Activated T-helper 17 cell treated with anti-CD3 and anti-CD28 coated beads, Interleukin-2, amount 50 U/mL, for 72 hours (primary cell): ENCODE measurements at places on chromosomes 6 and 20. TPM values are rescaled to one million over a fixed set of nuclear protein-coding genes. Genes with fewer than 3 reads are reported as not detected.

GRCh38 chr6:96809119-96809518, 28.2 kb downstream of the GPR63 start:
- ATAC-seq = no peak

The ROS1 gene
- not detected for total RNA-seq

DNA sequence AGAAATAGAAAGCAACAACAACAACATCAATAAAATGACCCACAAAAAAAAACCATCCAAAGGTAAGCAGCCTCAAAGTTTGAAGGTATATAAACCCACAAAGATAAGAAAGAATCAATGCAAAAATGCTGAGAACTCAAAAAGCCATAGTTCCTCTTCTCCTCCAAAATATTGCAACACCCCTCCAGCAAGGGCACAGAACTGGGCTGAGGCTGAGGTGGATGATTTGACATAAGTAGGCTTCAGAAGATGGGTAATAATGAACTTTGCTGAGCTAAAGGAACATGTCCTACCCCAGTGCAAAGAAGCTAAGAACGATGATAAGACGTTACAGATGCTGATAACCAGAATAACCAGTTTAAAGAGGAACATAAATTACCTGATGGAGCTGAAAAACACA, 188.8 kb upstream of the BTBD3 start:
- no peak for ATAC-seq

GRCh38 chr20:21715193-21715881, 9.9 kb downstream of the PAX1 start:
- no peak for ATAC-seq

DNA sequence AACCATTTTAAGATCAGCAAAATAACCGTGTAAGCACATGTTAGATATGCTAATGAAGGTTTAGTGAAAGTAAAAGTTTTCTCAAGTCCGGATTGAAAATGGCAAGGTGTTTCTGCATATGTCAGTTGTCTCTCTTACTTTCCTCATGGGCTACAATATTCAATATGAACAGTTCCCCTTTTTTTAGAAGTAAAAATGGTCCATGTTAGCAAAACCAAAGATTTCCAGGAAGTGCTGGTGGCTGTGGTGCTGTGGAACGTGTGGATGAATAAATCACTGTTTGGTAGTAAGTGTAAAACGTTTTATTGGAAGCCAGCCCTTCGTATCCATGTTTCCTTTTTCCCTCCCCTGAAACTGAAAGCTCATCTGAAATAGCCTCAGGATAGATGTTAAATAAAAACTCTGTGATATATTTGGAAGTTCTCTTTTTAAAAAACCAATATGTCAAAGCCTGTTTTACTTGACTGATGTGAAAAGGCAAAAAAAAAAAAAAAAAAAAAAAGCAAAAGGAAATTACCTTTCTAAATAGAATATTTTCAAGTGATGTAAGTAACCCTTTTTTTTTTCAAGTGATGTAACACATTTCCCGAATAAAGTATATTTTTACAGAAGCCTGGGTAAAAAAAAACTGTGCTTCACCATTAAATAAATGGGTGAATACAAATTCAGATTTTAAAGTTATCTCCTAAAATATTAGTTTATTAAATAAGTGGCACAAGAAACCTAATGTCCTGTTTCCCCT, 41.9 kb downstream of the PLEKHG1 start:
- no peak for ATAC-seq

GRCh38 chr6:33289784-33290315, 449 bp downstream of the PFDN6 start:
- no peak for ATAC-seq

- no peak for ATAC-seq
These were observed 133.0 kb downstream of the JARID2 start for GRCh38 chr6:15378866-15379265.

- no peak for ATAC-seq
These were observed 9.2 kb upstream of the TFAP2A start for GRCh38 chr6:10424040-10424439.

DNA sequence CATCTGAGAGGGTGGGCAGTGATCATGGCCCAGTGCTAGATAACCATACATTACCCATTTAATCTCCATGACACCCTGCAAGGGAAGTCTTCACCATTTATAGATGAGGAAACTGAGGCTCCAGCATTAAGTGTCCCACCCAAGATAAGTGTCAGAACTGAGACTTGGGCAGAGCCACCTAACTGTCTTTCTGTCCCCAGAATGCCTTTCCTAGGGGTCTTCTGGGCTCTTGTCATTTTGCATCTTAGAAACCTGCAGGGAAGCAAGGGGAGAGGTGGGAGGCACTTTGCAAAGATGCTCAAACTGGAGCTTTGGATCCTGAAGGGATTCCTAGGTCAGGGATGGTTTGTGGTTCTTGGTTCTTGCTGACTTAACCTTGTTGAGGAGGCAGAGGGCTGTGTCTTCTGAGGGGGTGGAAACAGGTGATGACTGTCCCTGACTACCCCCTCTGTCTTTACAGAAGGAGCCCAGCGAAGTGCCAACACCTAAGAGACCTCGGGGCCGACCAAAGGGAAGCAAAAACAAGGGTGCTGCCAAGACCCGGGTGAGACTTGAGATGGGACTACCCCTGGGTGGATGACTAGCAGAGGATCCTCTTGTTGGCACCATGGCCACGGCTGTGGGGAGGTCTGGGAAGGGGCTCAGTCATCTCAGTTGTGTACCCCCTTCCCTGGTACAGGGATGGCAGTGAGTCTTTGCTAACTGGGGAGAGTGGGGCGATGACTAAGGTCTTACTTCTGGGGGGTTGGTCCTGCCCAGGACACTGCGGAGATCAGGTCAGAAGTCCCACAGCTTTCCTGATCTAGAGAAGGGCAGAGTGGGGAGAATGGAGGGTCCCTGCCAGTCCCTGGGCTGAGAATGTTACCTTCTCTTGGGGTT, 5.8 kb downstream of the HMGA1 start:
- peak; percentile 8 for ATAC-seq

DNA sequence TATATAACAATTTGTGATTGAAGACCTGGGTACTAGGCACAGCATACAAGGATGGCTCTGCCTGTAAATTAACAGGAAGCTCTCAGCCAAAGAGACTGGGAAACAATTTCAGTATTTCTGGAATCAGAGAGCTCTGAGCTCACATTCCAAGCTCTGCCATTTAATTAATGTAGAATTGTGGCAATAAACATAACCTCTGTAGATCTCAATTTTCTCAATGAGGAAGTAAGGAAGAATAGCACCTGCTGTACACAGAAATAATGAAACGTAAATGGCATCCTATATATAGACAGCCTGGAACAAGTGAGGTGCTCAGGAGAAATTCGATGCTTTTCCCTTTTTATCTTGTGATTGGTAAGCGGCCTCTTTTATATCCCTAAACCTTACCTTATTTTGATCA, 538.5 kb upstream of the JAG1 start:
- no peak for ATAC-seq

The LIME1 gene
- total RNA-seq = 9.8 TPM

GRCh38 chr6:43812850-43813578, 43.0 kb downstream of the VEGFA start:
- no peak for ATAC-seq

The SLC22A2 gene
- total RNA-seq = not detected

The CCN2 gene
- not detected for total RNA-seq

The OR2H2 gene
- not detected for total RNA-seq

The SLCO4A1 gene
- 41.1 TPM for total RNA-seq

The C6orf141 gene
- not detected for total RNA-seq

GRCh38 chr6:16837217-16837972, 76.1 kb upstream of the ATXN1 start:
- ATAC-seq = peak; percentile 75

The MEI4 gene
- total RNA-seq = not detected

DNA sequence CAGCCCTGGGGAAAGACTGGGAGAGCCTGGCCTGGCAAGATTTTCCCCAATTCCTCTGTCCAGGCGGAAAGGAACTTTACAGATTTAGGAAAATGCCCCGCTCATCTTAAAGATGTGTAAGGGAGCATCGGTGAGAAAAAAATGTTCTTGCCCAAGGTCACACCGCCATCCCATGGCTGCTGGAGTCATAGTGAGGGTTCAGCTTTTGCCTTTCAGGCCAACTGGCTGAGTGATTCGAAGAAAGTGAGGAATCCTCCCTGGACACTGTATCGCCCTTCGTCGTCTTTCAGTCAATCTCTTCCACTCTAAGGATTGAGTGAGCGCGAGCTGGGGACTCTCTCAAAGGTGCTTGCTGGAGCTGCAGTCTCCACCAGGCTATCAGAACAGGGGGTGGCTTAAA, 1.4 kb downstream of the WFDC2 start:
- peak; percentile 30 for ATAC-seq

The BHLHE23 gene
- not detected for total RNA-seq

- ATAC-seq = no peak
These were observed 881.5 kb upstream of the SLC35B3 start for GRCh38 chr6:9316831-9317230.

DNA sequence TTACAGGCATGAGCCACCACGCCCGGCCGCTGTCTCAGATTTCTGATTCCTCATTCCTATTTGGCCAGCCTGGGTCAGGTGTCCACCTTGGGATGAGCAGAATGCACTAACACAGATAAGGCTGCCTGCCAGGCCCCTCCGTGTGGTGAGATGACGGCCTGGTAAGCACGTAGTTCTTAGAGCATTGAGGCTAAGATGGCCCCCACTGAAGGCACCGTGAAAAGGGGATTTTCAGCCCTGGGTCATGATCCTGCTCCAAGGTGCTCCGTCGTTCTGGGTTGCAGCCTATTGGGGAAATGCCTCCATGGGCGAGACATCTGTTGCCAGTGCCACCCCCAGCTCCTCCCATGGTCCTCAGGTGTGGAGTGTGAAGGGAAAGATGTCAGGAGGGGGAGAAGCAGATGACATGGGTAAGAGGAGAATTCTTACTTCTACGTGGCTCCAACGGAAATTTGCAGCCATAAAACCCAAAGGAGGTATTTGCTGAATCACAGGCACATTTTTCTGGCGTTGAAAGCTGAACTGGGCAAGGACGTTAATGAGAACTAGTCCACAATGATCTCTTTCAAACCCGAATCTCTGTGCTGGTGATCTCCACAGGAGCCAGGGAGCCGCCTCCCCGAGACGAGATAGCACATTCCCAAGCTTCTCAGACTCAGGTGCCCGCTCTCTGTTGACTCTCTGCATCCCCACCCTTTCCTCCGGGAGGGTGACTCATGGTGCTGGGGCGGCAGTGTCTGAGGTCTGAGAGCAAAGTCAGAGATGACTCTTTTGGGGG, 34.0 kb upstream of the BMP6 start:
- ATAC-seq = peak; percentile 37

DNA sequence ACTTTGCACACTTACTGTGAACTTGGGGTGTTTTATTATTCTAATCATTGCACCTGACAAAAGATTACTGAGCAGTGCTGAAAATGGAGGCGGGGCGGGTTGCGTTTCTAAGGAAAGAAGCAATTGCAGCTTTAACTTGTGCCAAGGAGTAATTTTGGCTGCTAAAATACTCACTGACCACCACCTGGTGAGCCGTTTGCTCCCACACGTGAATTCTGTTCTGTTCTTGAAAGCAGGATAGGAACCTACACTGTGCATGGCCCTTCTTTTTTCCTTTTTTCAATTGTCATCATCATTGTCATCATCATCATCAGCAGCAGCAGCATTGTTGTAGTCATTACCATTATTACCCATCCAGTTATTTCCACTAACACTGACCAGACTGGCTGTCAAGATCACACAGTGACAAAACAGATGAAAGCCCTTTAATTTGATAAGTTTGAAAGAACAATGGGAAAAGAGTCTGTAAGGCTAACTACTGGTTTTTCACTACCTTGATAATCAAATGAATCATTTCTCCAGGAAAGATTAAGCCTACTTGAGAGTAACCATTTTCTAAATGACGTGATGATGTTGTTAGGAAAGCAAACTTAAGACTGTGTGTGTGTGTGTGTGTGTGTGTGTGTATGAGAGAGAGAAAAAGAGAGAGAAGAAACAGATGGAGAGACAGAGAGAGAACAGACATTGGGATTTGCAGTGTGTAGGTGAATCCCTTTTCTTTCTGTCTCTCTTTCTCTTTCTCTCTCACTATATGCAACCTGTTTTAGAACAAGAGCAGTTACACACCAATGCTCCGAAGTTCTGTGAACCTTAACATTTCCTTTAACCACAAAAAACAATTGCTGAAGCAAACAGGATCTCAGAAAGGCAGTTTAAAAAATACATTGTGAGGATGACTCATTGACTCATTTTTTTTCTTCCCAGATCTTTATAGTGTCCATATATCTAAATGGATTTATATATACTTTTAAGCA, 3.8 kb downstream of the RIPOR2 start:
- peak; percentile 24 for ATAC-seq

The FOXF2 gene
- total RNA-seq = not detected

The IBTK gene
- 19.5 TPM for total RNA-seq

The MAFB gene
- not detected for total RNA-seq

DNA sequence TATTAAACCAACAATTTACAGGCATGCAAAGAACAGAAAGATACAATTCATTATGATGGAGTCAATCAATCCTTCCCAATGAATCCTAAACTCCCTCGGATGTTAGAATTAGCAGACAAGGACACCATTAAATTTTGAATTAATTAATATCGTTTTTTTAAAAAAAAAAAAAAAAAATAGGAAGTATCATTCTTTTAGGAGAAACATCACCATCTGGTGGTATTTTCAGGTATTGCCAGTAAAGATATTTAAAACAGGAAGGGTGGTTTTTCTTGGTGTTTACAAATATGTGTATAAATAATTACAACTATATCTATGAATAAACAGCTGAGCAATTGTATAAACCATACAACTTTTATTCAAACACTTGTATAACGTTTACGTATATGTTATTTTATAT, 564.4 kb downstream of the HAO1 start:
- ATAC-seq = no peak

The SLC13A3 gene
- total RNA-seq = not detected

- ATAC-seq = no peak
These were observed 40.0 kb upstream of the ADGRF5 start for GRCh38 chr6:46961711-46962110.

The APCDD1L gene
- total RNA-seq = not detected

GRCh38 chr6:48110436-48111142, 408 bp downstream of the PTCHD4 start:
- ATAC-seq = no peak

DNA sequence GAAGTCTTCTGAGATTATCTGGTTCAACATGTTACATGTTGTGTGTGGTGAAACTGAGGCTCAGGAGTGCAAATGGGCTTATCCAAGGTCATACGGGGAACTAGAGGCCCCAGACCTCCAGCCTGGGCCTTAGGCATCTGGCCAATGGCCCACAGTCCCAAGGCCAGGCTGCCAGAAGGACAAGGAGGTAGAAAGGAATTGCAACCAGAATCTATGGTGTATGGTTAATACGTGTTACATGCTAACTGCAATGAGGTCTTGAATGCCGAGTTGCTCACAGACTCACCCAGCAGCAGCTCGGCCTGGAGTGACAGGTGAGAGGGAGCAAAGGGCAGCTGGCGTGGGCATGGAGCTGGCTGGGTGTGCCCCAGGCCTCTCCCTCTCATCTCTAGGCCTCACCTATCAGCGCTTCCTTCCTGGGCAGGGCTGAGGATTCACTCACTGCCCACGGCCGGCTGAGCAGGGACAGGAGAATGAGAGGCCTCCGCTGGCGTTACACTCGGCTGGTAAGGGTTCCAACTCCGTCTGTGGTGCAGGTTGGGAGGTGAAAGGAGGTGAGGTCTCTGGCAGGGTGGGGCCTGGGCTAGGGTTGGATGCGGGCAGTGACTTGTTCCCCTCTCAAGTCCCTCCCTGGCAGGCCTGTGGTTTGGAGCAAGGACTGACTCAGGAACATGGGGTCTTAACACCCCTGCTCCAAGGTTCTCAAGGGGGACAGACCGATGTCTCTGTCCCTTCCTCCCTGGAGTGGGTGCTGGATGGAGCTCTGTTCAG, at the start of gene TLDC2:
Gene TLDC2, plus strand, starts transcription at position 437 of the 771 bp plus-strand sequence. Its CDS starts 37 bp downstream, at position 474.
- ATAC-seq = no peak
